Activated T-helper 9 cell treated with anti-CD3 and anti-CD28 coated beads, Interleukin-2, amount 50 U/mL, for 16 hours (primary cell): ENCODE measurements at places on chromosomes 3 and 15.

DNA sequence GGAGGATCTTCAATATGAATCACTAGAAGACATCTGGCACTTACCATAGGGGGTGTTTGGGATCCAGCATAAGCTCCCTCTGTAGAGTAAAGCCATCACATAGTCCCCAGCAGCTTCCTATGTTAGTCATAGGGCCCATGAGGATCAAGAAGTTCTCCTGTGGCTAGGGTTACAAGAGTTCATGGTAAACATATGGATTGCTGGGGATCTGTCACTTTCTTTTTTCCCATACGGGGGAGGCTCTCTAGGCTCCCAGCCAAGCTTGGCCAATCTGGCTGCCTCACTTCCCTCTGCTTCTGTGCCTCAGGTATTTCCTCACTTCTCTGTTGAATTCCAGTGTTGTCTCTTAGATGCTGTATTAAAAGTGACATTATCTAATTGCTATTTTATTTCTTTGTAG lies 597.9 kb downstream of the PDCD6IP start:
- DNase-seq = no peak

DNA sequence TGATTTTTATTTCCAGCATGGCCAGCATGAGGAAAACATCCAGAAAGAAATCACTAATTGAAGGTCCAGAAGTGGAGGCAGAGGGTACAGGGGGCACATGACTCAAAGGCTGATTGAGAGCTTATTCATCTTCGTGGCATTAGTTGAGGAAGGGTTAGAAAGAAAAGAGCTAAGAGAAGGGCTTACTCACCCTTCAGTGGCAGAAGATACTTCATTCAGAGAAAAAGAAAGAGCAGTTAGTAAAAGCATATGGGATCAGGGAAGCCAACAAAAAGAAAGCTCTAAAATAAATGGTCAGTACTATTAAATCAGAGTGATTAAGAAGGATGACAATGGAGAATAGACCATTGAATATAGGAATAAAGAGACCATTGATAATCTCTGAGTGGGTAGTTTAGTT lies 25.2 kb downstream of the GAP43 start:
- no peak for DNase-seq

GRCh38 chr3:52388348-52388821 lies 56.5 kb downstream of the SEMA3G start:
- DNase-seq = no peak

DNA sequence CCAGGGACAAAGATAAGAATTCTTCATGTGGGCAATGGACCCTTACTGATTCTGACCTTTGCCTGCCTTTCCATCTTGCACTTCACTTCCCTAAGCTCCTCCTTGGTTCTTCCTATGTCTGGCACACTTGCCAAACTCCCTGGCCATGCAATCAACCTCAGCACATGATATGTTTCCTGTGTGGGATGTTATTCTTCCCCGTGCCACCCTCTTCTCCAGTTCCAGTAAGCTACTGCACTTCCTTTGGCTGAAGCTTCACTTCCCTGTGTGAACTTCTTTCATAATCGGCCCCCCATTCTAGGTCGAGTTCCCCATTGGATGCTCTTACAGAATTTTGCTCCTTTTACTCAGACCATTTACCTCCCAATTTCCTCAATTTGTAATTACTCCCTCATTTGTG lies 10.7 kb upstream of the TASOR start:
- DNase-seq = no peak

DNA sequence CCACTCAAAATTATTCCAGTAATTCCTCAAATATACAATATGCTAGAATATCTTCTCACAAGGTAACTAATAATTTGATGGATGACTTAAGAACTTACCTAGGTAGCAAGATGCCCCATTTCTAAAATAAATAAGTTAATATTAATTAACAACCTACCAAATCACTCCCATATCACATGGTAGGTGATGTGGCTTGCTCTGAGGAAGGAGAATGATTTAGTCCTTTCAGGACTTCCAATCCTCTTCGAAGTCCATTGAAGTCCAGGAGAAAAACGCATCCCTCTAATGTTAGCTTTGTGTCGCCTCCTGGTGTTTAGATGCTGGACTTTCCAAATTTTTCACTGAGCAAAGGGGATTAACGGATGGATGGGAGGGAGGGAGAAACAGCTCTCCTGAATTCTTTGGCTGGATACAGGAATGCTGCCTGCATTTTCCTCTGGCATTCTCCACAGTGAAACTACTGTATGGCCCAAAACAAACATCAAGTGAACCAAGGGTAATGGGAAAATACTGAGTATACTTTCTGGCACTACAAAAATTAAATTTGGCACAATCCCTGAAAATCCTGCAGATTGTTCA lies 58.6 kb downstream of the PRICKLE2 start:
- no peak for DNase-seq

GRCh38 chr3:71002298-71002697 lies 581.2 kb downstream of the FOXP1 start:
- no peak for DNase-seq

DNA sequence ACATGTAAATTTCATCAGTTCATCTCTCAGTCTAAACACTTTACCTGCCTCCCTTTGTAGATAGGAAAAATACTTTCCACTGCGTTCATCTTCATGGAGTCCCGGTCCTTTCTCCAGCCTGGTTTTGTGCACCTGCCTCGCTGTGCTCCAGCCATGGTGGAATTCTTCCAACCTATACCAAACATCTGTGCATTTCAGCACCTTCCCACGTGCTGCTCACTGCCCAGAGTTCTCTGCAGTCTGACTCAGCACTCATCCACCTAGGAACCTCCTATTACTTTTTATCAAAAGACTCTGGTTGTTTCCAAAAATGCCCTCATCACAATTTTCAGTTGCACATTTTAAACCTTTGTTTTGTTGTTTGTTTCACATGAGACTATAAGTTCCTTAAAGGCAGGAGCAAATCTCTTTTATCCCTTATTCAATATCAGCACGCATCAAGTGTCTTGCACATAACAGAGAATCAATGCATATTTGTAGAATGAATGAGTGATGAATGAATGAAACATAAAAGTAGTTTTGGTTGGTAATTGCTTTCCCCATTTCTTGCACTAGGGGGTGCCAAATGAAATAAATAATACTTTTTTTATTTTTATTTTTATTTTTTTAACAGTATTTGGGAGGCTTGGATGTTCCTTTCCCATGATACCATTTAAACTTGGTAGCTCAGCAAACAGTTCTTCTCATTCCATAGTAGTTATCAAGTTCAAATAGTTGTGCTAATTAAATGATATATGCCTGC lies 30.2 kb upstream of the ADAMTS9 start:
- no peak for DNase-seq

DNA sequence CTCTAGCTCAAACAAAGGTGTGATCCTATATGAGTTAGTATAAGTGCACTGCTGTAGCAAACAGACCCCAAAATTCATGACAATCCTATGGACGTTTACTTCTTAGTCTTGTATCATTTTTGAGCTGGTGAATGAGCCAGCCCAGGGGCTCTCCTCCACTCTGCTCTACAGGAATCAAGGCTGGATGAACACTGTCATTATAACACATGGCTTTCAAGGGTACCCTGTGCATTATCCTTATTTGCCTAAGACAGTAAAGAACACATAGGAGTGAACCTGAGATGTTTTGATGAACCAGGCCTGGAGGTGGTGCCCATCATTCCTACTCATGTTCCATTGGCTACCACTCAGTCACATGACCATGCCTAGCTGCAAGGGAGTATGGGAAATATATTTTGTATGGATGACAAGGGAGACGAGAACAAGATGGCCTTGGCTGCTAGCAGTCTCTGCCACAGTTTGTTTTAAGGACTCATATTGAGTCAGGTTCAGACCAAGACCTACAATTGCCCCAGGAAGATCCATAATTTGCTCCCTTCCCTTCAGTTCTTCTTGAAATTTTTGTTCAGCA lies 107.4 kb upstream of the HES1 start:
- DNase-seq = no peak

GRCh38 chr15:77905301-77905920 lies 172.1 kb downstream of the TBC1D2B start:
- no peak for DNase-seq

DNA sequence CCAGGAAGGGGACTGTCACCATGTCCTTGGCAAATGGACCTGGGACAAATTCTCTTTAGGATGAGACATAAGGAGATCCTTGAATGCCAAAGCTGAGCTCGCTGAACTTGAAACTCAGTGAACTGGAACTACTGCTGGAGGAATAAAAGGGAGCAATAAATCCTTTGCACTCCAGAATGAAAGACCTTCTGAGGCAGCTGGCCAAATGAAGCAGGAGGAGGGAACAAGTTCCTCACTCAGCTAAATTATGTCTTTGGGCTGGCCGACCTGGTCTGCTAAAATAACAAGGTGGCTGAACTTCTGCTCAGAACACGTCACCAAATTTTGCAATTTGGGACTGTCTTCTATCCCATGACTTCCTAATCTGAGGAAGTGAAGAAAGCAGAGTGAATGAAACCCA lies 314.7 kb downstream of the LPP start:
- no peak for DNase-seq

GRCh38 chr15:31080591-31081014 lies 20.9 kb downstream of the TRPM1 start:
- no peak for DNase-seq

GRCh38 chr15:89893027-89893426 lies 767 bp downstream of the AP3S2 start:
- no peak for DNase-seq

GRCh38 chr15:90979582-90979981 lies 14.8 kb downstream of the PRC1 start:
- DNase-seq = no peak

GRCh38 chr3:63979093-63979885 lies 44.0 kb downstream of the PSMD6 start:
- DNase-seq = no peak

DNA sequence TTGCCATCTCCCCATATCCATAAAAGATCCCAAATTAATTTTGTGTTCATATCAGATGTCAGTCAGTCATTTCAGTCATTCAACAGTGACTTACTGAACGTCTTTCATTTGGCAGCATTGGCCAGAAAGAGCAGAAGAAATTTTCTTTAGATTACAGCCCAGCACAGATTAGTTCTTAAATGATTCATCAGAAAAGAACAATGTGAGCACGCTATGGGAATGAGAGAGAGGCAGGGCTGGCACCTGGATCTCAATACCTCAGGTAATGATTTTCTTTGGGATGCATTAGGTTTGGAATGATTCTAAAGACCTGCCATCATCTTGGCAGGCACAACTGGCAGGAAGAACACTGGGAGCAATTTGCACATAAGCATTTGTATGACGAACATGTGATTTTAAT lies 41.6 kb downstream of the FBN1 start:
- DNase-seq = no peak

DNA sequence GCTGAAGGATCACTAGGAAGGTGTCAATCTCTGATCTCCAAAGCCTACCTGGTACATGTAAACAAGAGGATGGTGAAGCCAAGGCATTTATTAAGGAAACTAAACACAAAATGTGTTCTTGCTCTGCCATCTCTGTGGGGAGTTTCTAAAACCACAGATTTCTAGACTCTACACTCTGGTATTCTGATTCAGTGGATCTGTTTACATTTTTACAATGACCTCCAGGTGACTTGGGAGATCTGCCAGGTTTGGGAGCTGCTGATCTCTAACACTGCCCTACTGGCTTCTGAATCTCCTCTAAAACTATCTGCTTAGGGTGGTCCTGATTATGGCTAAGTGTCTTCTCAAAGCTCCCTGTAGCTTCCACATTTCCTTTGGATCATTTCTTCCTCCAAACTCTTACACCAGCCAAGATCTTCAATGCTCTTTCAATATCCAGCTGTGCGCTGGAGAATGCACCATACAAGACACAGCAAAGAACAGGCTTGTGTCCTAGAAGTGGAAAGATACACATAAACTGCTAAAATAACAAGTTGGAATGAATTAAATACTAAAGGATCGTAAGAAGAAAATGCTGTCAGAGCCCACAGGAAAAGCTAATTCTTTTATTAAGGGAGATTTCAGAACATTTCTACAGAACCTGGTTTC lies 72.7 kb downstream of the GREM1 start:
- no peak for DNase-seq

GRCh38 chr3:43956945-43957344 lies 266.2 kb downstream of the ABHD5 start:
- no peak for DNase-seq
